Stimulated activated CD8-positive, alpha-beta memory T cell treated with anti-CD3 and anti-CD28 coated beads, Interleukin-7, amount 100 ng/mL, for 1 hour (primary cell): ENCODE measurements at places on chromosomes 11 and 22.

DNA sequence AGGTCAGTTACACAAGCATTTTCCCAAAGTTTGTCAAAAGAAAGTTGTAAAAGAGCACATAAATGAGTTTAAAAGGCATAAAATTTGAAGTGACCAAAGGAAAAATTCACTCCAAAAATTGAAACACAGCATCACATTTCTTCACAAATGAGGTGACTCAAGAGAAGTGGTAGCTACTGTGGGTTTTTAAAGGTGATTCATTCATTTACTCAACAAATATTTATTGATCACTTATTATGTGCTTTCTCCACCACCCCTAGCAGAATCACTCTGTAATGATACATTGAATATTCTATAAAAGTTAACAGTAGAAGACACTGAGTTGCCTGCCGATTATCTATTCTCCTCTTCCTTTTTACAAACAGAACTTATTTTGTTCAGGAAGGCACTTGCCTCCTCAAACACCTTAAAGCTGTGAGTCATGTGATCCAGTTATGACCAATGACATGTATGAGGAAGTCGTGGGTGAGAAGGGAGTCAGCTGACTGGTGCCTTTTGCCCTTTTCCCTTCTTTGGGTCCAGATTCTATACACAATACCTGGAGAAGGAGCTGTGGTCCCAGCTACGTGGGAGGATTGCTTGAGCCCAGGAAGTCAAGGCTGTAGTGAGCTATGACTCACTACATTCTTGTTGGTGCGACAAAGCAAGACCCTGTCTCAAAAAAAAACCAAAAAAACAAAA is 67.7 kb upstream of the CLNS1A start:
- no peak for DNase-seq

DNA sequence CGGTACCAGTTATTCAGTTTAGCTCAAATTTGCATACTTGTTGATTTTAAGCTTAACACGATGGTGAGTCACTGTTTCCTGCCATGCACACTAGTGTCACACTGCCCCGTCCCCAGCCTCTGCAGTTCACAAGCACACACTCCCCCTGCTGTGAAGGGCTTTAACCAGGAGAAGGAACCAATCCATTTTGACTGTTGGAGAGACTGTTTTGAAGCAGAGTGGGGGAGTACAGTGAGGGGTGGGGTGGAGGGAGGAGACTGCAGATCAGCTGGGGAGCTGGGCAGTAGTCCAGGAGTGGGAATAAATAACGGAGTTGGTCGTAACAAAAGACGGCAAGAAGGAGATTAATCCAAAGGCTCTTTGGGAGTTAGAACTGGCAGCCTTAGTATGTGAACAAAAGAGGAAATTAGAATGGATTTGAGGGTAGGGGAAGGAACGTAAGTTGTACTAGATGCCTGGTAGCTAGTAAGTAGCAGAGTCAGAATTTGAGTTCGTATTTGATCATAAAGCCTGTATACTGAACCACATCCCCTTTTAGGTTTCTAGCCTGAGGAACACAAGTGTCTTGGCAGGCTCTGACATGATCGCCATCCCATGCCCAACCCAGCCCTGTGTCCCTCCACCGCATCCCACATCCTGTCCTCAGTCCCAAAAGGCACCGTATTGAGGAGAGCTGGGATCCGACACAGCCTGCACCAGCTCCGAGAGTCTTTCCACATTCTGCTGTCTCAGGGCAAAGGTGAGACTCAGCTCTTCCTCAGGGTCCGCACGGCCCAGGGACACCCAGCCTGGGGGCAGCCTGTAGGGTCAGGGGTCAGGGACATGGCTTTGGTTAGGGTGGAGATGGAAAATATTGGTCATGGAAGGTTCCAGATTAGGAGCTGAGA is 862 bp downstream of the TPP1 start:
- peak; percentile 31 for DNase-seq

DNA sequence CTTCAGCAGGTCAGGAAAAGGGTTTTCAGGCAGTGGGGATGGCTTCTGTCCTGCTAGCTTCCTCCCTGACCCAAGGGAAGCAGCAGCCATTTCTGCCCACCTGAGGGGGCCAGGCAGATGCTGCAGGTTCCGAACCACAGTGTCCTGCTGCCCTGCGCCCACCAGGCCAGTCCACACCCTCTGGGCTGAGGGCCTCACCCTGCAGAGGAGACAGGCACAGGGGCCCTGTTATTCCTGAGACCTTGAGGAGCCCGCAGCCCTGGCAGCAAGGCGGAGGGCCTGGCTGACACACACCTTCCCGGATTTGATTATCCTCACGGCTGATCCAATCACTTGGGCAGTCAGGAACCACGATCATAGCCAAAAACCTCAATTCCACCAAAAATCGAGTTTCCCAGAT is 725.8 kb downstream of the BRD1 start:
- DNase-seq, result no peak

- DNase-seq, result no peak
Measured at GRCh38 chr11:63554877-63555223, 8.3 kb downstream of the PLAAT2 start.

DNA sequence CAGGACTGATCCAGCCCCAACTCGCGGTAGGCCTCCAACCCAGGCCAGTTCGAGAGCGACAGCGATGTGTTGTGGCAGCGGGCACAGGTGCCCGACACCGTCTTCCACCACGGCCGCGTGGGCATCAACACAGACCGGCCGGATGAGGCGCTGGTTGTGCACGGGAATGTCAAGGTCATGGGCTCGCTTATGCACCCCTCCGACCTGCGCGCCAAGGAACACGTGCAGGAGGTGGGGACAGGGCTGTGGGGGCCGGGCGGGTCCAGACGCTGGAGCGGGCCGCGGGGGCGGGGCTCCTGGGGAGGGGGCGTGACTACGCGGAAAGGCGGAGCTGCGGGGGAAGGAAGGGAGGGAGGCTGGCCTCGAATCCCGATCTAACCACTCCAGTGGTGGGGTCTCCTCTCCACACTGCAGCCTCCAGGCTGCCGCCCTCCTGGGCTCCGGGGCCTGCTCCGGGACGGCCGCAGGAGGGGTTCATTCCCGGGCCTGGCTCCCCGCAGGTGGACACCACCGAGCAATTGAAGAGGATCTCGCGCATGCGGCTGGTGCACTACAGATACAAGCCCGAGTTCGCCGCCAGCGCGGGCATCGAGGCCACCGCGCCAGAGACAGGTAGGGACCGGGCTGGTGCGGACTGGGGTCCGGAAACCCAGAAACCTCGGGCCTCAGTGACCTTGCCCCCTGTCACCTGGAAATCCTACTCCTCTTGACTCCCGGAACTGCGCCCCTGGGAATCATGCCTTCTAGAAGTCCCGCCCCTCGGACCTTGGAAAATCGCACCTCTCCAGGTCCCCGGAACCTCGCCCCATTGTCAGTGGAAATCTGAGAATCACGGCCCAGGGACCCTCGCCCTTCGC is 14.9 kb downstream of the TMEM258 start:
- peak; percentile 35 for DNase-seq

DNA sequence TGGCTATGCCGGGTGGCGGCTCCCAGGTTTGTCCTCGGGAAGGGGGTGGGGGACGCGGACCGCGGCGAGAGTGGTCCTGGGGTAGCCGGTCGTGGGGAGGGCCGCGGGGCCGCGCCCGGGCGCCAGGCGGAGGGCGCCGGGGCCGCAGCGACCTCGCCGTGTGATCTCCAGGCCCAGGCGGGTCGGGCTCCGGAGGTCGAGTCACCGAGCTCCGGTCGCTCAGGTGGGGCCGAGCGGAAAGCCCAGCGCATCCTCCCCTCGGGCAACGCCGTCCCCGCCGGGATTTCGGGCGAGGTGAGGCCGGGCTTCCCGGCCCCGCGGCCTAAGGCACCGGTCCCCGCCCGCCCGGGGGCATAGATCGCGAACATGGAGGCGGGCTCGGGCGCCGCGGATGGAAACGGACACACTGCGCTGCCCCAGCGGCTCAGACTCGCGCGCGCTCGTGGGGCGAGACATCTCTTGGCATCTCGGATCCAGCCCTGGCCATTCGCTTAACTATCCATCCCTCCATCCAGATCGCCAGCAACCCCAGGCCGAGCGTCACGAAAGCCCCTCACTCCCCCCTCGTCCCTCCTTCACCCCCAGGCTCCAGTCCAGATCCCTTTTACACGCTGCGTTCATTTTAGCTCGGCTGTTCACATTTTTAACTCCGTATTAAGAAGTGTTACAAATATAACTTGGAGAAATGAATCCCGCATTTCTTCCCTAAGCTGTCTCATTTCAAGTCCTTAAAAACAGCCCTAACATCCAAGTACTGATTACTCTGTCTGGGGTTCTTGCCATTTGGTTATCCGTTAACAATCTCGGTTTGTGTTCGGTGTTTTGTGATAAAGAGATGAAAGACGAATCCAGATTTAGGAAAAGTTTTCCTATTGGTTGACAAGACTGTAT is 460 bp downstream of the ZC3H12C start:
- no peak for DNase-seq

GRCh38 chr11:129119036-129119435 is 73.1 kb downstream of the ARHGAP32 start:
- DNase-seq, result no peak

DNA sequence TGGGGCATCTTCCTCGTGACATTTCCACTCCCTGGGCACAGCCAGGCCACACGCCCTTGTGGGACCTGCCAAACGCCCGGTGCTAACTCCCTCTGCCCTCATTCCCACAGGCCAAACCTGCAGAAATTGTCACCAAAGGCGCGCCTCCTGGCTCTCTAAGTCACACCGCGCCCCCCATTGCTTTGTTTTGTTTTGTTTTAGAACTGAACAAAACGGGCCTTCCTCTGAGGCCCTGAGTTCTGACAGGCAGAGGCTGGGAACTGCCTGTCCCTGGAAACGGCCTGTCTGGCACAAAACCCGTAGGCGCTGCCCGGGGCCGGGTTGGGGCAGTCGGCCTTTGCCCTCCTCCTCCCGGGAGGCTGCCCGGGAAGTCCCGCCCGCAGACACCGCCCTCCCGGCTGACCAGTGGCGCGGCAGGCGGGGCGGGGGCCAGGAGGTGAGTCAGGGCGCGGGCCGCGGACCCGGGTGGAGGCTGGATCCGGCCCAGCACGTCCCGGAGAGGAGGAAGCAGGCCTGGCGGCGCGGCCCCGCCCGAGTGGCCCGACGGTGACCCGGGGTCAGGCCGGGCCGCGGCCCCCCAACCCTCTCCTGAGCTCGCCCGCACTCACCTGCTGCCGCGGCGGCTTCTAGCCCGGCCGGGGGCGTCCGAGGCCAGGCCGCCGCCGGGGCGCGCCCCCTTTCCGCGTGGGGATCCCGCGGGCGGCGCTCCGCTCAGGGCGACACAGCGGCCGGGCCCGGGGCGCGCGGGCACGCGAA is 465 bp downstream of the SUN2 start:
- peak; percentile 20 for DNase-seq

- no peak for DNase-seq
Measured at GRCh38 chr11:2958251-2958650, 29.0 kb upstream of the PHLDA2 start.

GRCh38 chr11:134528453-134528852 is 116.4 kb upstream of the B3GAT1 start:
- no peak for DNase-seq

DNA sequence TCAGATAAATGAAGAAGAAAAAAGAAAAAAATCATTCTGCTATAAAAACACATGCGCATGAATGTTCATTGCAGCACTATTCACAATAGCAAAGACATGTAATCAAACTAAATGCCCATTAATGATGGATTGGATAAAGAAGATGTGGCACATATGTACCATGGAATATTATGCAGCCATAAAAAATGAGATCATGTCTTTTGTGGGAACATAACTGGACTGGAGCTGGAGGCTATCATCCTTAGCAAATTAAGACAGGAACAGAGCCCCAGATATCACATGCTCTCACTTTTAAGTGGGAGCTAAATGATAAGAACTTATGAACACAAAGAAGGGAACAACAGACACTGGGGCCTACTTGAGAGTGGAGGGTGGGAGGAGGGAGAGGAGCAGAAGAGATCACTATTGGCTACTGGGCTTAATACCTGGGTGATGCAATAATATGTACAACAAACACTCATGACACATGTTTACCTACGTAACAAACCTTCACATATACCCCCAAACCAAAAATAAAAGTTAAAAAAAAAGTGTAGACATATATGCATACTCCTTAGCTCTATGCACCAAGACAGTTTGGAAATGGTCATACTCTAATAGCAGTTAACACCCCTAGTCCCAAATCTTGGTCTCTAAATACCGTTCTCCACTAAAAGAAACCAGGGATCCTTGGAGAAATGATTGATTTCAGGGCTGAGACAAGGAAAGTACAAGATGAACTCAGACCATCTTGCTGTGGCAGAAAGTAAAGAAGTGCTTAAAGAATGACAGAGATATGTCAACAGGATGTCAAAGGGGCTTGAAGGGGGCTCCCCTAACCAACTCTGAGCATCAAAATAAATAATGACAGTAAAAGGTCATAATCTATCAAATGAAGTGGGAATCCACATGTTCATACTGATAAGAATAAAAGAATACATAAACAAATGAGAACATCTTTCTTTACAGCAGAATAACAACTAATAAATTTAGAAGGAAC is 17.1 kb upstream of the DDX6 start:
- no peak for DNase-seq

DNA sequence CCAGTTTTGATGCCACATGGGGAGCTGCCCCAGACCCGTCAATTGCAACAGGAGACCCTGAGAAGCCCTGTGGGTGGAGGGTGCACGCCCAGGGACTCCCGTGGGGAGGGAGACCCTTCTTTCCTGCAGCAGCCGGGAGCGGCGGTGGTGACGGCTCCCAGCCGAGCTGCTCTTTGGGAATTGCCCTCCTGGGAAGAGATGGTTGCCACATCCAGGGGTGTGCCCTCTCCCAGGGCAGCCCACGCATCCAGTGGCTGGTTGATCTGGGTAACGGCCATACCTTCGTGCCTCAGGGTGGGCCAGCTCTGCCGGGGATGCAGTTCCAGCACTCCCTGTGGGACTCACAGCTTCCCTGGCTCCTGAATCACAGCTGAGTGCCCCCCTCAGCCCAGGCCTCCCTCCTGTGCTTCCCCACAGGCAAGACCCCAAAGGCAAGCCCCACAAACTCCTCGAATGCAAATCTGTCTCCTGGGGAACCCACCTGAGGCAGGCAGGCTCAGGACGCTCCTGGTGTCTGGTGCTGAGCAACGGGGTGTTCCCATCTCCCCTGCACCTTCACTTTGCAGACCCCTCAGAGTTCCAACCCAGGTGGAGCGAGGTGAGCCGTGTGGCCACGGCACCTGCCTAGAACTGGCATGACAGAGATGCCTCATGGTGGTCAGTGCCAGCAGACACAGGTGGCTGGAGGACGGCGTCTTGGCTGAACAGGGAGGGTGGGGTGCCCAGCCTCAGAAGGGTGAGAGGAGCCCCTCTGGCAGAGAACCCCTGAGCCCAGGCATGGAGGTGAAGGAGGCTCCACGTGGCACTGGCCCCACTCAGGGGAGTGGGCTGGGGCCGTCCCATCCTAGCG is 1027.4 kb downstream of the BRD1 start:
- no peak for DNase-seq

DNA sequence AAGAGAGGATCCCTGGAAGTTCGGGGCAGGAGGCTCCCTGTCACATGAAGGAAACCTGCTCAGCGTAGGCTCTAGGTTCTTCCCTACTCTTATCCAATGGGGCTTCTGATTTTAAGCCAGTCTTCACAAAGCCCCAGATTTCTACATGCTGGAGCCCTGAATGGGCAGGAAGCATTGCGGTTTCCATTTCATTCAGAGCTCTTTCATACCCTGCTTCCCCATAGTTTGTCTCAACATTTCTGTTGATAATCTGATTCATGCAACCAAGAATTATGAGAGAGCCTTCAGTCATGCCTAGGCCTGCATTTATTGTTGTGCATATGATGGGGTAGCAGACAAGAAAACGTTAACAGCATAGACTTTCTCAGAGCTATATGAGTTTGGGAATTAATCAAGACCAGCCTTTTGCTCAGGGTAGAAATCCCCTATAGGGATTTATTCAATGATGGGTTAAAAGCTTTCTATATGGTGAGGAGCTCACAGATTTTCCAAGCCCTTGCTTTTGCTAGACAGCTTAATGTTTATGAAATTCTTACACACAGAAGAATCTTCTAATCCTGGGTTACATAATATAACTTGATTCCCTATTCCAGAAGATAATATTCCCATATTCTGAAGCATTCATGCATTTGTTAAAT is 15.9 kb downstream of the OR51B4 start:
- no peak for DNase-seq
